Body of pancreas (tissue), 4 donors: ENCODE measurements at places on chromosomes 2 and 18. TPM values are rescaled to one million over a fixed set of nuclear protein-coding genes. Genes with fewer than 3 reads are reported as not detected.

GRCh38 chr18:62797329-62797728 lies 82.0 kb downstream of the PHLPP1 start:
- peaks cover 10% of the 10 kb centered on the region for H3K4me1 ChIP-seq
- H3K4me3 ChIP-seq, result no peak overlapping the region
- no peak for DNase-seq
- no peaks in the 10 kb centered on the region for H3K36me3 ChIP-seq

DNA sequence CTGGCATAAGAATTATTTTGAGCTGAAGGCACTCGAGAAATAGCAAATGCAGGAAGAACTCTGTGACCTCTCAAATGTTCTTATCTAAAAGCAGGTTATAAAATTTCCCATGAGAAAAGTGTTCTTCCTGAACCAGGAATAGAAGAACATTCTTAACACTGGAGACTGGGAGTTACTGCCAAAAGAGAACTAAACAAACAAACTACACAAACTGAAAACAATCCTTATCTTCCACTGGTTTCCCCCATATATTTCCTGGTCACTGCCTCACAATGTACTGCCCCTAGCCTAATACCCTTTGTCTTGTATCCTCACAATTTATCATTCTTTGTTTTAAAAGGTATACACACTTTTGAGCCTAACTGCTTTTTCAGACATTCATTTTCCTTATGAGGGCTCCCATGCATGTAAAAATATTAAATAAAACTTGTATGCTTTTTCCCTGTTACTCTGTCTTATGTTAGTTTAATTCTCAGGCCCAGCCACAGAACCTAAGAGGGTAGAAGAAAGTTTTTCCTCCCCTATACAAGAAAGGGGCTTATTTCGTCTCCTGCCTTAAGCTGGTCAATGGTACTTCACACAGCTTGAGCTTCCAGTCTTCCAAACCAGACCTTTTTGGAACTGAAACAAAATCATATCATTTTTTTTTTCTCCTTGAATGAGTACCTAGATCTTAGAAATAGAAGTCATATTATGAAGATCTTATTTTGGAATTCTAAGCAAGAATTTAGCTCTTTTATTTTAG lies 110.6 kb downstream of the MSTN start:
- H3K4me1 ChIP-seq, result peaks cover 17% of the 10 kb centered on the region
- H3K27ac ChIP-seq, result peak overlapping the region; percentile 3
- H3K27me3 ChIP-seq, result no peaks in the 10 kb centered on the region
- DNase-seq, result no peak

DNA sequence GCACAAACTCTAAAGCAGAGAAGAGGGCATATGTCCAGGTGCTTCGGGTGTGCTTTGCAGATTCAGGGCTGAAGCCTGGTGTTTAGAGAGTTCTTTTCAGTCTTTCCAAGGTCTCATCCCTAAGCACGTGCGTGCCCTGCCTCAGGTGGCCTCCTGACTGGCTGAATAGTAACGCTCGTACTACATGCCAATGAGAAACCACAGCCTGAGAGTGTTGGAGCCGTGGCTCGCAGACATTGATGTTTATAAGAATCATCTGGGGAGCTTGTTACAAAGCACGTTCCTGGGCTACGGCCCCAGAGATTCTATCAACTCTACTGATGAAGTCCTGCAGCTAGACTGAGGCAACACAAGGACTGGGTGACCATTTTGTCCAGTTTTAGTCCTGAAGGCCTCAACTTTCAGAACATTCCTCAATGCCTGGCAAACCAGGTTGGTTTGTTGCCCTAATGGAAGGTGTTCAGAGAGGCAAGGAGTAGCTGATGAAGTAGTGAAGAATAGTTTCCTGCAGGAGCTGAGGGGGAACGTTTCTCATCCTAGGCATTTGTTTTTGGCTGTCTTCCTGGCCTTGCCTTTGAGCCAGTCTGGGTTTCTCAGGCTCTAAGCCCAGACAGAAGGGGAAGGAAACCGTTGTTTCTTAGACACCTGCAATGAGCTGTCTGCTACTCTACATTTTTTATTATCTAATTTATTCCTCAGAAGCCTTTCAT lies 31.5 kb upstream of the HAAO start:
- no peak overlapping the region for H3K4me3 ChIP-seq
- no peak for DNase-seq
- no peaks in the 10 kb centered on the region for H3K27me3 ChIP-seq

The AFF3 gene
- 0.99 TPM for total RNA-seq

DNA sequence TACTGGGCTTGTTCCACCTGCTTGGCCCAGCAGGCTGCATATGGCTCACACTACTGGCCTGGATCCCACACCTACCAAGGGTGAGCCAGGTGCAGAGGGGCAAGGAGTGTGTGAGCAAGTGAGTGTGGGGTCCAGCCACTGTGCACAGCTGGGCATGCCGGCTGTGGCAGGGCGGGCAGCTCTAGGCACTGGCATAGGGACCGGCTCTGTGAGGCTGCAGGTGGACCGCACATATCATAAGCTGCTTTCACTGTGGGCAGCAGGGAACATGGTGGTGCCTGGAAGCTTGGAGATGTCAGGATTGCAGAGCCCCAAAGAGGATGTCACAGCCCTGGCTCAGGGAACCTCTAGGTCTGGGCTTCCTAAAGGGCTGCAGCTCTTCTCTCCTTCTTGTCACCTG lies 154.3 kb downstream of the THSD7B start:
- no peaks in the 10 kb centered on the region for H3K27me3 ChIP-seq
- DNase-seq, result no peak
- H3K27ac ChIP-seq, result no peak overlapping the region
- H3K4me1 ChIP-seq, result no peaks in the 10 kb centered on the region
- H3K36me3 ChIP-seq, result no peaks in the 10 kb centered on the region
- H3K4me3 ChIP-seq, result no peak overlapping the region

DNA sequence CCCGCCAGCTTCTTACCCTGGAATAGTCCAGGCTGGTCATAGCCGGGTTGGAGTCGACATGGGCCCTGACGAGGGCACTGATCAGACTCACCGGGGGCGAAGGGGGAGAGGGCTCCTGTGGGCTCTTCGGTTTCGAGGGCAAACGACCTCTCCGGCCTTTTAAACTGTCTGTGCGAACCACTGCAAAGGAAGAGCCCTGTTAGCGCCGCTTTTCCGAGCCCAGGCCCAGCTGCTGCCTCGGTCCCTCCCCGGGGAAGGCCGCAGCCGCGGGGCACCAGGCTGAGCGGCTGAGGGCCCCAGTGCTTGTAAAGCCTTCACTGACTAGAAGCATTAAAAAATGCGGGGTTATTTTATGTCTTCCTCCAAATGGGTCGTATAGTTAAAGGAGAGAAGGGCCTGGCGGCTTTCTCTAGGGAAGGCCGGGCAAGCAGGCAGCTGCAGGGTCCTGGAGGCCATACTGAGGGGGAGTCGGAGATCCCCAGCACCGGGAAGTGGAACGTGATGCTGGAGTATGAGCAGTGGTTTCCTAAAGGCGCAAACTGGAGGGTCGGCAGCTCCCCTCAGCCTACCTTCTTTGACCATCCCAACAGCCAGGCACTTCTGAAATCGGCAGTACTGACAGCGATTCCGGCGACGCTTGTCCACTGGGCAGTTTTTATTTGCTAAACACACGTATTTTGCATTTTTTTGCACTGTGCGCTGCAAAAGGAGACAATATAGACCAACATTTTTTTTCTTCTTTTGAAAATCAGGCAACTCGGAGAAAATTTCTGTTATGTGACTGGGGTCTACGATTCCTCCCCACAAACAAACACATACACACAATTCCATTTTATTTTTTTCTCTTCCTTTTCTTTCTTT lies 4.5 kb downstream of the NR4A2 start:
- DNase-seq, result no peak
- no peak overlapping the region for H3K4me3 ChIP-seq
- no peaks in the 10 kb centered on the region for H3K27me3 ChIP-seq
- peaks cover 10% of the 10 kb centered on the region for H3K4me1 ChIP-seq
- H3K36me3 ChIP-seq, result no peaks in the 10 kb centered on the region

DNA sequence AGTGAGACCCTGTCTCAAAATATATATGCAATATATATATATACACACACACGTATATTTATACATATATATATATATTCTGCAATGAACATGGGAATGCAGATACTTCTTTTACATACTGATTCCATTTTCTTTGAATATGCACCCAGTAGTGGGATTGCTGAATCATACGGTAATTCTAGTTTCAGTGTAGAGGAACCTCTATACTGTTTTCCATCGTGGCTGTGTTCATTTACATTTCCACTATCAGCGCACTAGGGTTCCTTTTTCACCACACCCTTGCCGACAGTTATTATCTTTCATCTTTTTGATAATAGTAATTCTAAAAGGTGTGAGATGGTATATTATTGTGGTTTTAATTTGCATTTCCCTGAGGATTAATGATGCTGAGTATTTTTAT lies 52.3 kb upstream of the SLC39A10 start:
- no peak overlapping the region for H3K27ac ChIP-seq
- no peaks in the 10 kb centered on the region for H3K27me3 ChIP-seq
- no peak overlapping the region for H3K4me3 ChIP-seq
- no peak for DNase-seq

The DYSF gene
- total RNA-seq, result 3.1 TPM

The SLC4A1AP gene
- 15.6 TPM for total RNA-seq

DNA sequence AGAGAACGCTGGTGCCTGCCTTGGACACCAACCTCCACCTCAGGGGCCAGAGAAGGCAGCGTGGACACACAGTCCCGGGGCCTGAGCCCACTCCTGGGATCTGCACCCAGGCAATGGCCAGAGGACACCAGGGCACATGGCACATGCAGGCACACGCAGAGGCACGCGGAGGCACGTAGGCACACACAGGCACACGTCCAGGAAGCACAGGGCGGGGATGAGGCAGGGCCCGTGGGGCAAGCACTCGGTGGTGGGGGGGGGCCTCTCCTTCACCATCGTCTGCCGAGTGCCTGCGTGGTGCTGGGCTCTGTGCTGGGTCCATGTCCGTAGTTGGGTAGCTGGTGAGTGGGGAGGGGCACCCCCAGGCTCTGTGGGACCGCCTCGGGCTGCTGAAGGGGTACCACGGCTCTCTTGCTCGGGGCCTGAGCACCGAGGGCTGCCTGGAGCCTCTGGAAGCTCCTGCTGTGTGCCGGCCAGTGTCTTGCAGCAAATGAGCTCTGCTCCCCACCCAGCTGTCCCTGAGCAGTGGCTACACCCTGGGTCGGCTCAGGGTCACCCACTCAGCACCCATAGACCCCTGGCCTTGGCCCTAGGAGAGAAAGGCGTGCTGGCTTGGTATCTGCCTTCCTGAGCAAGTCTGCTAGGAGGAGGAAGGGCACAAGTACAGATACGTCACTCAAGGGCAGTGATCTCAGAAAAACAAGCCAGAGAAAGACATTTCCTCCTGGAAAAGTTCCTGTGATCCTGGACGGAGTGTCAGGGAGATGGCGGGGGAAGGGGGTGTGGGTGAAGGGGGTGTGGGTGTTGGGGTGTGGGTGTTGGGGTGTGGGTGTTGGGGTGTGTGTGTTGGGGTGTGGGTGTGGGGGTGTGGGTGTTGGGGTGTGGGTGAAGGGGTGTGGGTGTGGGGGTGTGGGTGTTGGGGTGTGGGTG lies 26.4 kb downstream of the RTP5 start:
- H3K27me3 ChIP-seq, result no peaks in the 10 kb centered on the region
- peaks cover 96% of the 10 kb centered on the region for H3K4me1 ChIP-seq
- no peaks in the 10 kb centered on the region for H3K36me3 ChIP-seq
- H3K4me3 ChIP-seq, result no peak overlapping the region
- H3K27ac ChIP-seq, result peak overlapping the region; percentile 97
- peak; percentile 77 for DNase-seq
